ENCODE measurements at places on chromosomes 7 and 10. TPM values are rescaled to one million over a fixed set of nuclear protein-coding genes. Genes with fewer than 3 reads are reported as not detected.

GRCh38 chr7:84232646-84233045 lies 38.1 kb upstream of the SEMA3A start:
- no peak overlapping the region for H3K4me3 ChIP-seq
- DNase-seq = peak; percentile 17
- no peaks in the 10 kb centered on the region for H3K4me1 ChIP-seq
- no peak overlapping the region for H3K27ac ChIP-seq
- no peaks in the 10 kb centered on the region for H3K36me3 ChIP-seq
- no peaks in the 10 kb centered on the region for H3K27me3 ChIP-seq

SYT15B gene
- total RNA-seq = not detected

CLDN3 gene
- not detected for total RNA-seq

DNA sequence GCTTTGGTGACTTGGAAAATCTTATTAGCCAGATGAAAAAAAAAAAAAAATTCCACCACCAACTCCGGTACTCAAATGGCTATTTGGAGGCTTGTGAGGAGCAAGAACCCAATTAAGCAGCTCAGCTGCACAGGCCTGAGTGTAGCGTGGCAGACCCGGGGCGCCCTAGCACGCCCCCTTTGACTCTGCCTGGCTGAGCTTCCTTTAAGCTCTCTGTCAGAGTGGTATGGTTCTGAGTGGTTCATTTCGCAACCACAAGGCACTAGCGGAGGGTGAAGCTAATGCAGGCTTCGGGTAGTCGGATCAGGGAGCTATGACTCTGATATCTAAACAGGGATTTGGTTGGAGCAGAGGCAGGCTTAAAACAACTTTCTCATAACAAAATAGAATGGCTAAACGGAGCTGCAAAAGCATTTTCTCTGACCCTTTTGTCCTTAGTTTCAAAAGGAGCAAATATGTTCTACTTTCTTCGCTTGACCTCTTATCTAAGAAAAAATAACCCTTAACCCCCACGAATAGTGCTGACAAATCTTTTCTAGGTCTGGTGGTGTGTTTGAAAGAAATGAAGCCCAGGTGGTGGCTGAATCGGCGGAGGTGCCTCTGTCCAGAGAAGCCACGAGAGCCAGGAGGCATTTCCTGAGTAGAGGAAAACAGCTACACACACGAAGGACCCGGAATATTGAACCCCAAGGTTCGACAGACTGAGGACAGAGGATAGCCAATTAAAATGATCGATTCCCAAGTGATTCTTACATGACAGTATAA lies 285.4 kb upstream of the GLI3 start:
- H3K36me3 ChIP-seq = no peaks in the 10 kb centered on the region
- H3K4me3 ChIP-seq = no peak overlapping the region
- H3K27me3 ChIP-seq = no peaks in the 10 kb centered on the region
- DNase-seq = no peak
- no peaks in the 10 kb centered on the region for H3K4me1 ChIP-seq
- no peak overlapping the region for H3K27ac ChIP-seq

GRCh38 chr7:1124816-1125602 lies 35.0 kb downstream of the ZFAND2A start:
- H3K4me1 ChIP-seq = no peaks in the 10 kb centered on the region
- H3K36me3 ChIP-seq = peaks cover 12% of the 10 kb centered on the region
- no peaks in the 10 kb centered on the region for H3K27me3 ChIP-seq
- H3K27ac ChIP-seq = no peak overlapping the region
- no peak for DNase-seq

CCL24 gene
- not detected for total RNA-seq

DNA sequence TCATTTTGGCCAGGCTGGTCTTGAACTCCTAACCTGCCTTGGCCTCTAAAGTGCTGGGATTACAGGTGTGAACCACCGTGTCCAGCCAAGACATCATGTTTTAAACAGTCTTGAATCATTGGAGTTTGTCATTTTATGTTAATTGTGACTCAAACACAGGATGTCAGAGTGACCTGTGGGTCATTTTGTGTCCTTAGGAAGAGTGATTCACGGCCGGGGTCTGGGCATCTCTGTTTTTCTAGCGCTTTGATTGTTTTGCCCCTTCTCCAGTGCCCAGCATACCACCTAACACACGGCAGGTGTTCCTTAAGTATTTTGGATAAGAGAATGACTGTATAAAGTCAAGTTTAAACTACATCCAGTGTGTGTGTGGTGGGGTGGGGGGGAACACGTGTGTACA lies 183.7 kb upstream of the KLF6 start:
- H3K36me3 ChIP-seq = no peaks in the 10 kb centered on the region
- H3K4me3 ChIP-seq = no peak overlapping the region
- DNase-seq = no peak
- no peaks in the 10 kb centered on the region for H3K27me3 ChIP-seq
- H3K27ac ChIP-seq = no peak overlapping the region
- peaks cover 45% of the 10 kb centered on the region for H3K4me1 ChIP-seq

BAIAP2L1 gene
- 0.33 TPM for total RNA-seq

- DNase-seq = no peak
- H3K27me3 ChIP-seq = no peaks in the 10 kb centered on the region
- no peak overlapping the region for H3K4me3 ChIP-seq
- H3K27ac ChIP-seq = no peak overlapping the region
Measured at GRCh38 chr7:36391436-36392198, 2.0 kb downstream of the ANLN start.

DNA sequence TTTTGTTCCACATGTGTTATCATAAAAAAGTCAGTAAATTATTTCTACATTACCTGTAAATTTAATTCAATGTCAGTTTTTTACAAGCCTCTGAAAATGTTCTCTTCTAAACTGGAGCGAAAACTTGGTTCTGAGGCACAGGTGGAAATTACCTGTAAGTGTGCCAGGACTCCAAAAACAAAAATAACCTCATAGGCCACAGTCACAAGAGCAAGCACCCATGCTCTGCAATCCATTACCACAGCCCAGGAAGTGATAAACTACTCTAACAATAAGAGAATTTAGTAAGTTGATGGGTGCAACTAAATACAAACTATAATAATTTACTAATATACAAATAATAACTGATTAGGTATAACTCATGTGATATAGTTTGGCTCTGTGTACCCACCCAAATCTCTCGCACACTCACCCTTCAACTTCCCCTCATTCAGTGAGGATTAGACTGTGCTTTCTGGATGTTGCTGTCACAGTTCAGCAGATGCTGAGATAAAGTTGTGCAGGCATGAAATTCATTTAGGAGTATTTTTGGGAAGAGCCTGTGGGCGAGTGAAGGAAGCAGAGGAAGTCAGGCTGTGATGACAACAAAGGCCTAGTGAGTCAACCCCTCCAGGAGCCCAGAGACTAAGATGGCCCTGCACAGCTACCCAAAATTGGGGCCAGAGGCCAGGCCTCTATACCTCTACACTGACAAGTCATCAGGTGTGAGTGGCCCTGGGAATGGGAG lies 16.3 kb upstream of the GIMAP6 start:
- no peaks in the 10 kb centered on the region for H3K27me3 ChIP-seq
- no peak overlapping the region for H3K4me3 ChIP-seq
- no peak for DNase-seq
- peaks cover 23% of the 10 kb centered on the region for H3K4me1 ChIP-seq

ENO4 gene
- not detected for total RNA-seq

GRID1 gene
- not detected for total RNA-seq
